ENCODE measurements at places on chromosomes 3 and 15.

- peak; percentile 44 for DNase-seq
Measured at GRCh38 chr15:36658312-36658711, 78.9 kb downstream of the CDIN1 start.

DNA sequence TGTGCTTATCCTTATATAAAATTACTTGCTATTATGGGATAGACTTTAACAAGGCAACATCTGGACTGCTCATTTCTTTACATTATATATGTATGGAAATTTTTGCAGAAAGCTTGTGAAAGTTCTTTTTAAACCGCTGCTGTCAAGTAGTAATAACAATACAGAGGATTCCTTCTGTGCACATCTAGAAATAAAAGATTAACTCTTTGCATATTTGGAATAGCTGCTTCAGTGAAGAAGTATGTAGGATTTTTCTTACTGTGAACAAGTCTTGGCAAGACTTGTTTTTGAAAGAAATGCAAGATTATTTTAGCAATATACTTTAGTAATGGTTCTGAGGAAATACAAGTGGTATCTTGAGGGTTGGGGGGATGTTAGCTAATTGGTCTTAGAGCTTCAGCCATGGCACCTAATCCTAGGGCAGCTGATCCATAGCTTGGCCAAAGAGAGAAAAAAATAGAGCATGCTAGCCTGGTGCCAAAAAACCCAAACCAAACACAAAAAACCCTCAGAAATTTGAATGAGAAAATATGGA is 4.3 kb downstream of the PRKCI start:
- peak; percentile 52 for DNase-seq

DNA sequence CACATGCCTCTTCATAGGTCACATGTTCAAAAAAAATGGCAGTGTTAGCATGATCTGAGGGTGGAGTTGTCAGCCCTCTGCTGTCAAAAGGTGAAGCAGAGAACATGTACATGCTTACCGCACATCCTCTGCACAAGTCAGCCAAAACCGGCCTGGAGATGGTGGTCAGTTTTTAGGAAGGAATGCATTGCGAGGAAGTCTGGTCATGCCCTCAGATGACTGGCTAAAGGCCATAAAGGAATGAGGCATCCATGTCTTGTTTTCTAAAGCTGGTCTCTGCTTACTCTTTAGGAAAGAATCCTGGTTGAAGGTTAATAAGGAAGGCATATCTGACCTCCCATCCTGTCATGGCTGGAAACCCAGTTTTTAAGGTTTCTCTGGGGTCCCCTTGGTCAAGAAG is 292.0 kb upstream of the CCDC54 start:
- DNase-seq: no peak

DNA sequence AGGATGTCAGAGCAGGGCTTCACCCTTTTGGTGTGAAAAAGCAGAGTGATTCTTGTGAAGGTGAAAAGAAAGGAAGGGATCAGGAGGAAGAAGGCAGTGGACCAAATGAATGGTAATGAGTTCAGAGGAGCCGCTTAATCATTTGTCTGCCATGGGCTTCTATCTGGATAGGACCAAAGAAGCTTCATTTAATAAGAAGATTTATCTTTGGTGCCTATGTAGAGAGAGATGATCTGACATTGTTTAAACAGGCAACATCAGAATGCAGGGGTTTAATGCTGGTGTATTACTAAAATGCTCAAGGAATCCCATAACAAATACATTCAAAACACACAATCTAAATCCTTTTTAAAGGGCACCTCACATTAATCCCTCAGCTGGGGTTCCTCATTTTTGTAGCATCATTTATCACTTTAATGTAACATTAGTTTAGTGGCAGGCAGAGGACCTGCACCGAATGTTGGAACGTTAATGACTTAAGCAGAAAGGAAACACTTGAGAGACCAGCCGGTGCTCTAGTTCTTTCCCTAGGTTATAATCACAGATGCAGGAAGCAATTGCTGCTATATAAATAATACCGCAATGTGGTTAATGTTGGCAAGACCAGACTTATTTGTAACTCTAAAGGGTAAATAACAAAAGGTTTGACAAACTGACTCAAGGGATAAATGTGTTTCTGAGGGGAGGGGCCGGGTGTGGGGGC is 27.9 kb upstream of the IL1RAP start:
- no peak for DNase-seq

- DNase-seq: peak; percentile 19
Measured at GRCh38 chr3:171374661-171375285, 85.4 kb downstream of the TNIK start.

- peak; percentile 43 for DNase-seq
Measured at GRCh38 chr3:13461169-13462124, 18.7 kb upstream of the HDAC11 start.

GRCh38 chr3:190790185-190790584 is 72.3 kb downstream of the GMNC start:
- DNase-seq: no peak

- no peak for DNase-seq
Measured at GRCh38 chr3:53645754-53646153, 151.3 kb downstream of the CACNA1D start.

DNA sequence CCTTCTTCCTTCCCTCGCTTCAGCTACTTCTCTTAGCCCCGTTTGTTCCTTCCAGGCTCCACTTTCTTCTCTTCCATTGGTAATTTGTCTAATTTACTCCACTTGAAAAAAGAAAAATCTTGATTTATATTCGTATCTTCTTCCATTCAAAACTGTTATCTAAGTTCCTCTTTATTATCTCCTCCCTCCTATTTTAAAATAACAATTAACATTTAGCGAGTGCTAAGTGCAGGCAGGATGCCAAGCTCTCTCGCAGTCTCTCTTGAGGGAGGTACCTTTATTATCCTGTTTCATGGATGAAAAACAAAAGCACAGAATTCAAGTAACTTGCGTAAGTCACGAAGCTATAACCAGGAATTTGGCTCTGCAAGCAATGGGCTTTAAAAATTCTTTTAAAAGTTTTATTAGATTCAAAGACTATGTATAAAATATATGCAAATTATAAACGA is 418.9 kb upstream of the NAALADL2 start:
- DNase-seq: peak; percentile 78

- peak; percentile 87 for DNase-seq
Measured at GRCh38 chr3:179653096-179653797, 407 bp downstream of the USP13 start.

GRCh38 chr3:11634081-11634635 is 9.6 kb downstream of the VGLL4 start:
- no peak for DNase-seq

DNA sequence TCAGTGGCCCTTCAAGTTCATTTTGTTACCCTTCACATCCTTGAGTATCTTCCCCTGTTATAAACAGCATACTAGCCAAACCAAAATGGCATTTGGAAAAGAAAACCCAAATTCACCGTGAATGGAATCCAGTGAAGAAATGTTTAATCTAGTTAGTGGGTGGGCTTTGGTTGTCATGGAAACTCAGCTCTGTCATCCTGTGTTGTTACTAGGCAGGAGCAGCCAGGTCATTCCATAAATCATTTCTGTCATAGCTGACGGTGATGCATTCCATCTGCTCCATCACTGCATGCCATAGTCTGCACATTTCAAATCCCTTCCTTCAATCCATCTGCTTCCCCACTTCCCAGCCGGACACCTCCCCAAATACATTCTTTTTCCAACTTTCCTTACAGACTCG is 140.4 kb upstream of the CGNL1 start:
- peak; percentile 40 for DNase-seq

GRCh38 chr3:50573566-50574443 is 4.5 kb downstream of the HEMK1 start:
- no peak for DNase-seq

DNA sequence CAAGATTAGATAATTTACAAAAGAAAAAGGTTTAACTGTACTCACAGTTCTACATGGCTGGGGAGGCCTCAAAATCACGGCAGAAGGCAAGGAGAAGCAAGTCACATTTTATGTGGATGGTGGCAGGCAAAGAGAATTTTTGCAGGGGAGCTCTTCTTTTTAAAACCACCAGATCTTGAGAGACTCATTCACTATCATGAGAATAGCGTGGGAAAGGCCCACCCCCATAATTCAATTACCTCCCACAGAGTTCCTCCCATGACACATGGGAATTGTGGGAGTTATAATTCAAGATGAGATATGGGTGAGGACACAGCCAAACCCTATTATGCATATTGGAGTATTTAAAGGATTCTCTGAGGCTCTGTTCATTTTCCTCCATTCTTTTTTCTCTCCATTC is 138.7 kb upstream of the CADM2 start:
- DNase-seq: no peak

GRCh38 chr15:54082836-54083492 is 104.7 kb downstream of the UNC13C start:
- no peak for DNase-seq

- peak; percentile 36 for DNase-seq
Measured at GRCh38 chr3:156174229-156174847, 54.0 kb downstream of the KCNAB1 start.

DNA sequence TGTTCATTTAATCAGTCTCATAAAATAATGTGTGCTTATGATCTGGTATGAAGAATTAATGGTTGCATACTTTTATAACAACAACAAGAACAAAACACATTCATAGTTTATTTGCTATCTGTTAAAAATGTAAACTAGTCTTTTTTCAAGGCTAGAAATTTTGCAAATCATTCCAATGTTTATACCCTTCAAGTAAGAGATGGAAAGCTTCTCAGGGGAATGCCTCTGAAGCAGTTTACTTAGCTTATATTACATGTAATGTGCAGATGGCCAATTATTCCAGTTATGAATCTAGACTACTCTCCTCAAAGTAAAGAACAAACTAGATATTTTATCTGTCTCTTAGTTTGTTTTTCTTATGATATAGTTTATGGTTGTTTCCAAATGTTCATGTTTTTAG is 575.4 kb downstream of the NAALADL2 start:
- DNase-seq: peak; percentile 61

DNA sequence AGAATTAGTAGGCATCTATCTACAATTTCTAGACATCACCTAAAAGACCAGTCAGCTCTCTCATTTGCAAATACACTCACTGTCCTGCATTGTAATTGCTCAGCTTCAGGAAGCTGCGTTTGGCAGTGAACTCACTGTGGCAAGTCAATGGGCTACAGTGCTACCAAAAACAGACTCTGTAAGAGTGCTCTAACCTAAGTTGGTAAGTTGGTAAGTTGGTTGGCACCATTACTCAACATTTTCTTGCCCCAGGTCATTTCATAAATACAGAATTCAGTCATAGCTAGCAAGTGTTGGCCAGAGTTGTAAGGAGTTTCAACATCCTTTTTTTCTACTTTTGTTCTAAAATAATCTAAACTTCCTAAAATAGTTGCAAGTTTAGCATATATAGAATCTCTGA is 466.3 kb downstream of the NAALADL2 start:
- peak; percentile 51 for DNase-seq

DNA sequence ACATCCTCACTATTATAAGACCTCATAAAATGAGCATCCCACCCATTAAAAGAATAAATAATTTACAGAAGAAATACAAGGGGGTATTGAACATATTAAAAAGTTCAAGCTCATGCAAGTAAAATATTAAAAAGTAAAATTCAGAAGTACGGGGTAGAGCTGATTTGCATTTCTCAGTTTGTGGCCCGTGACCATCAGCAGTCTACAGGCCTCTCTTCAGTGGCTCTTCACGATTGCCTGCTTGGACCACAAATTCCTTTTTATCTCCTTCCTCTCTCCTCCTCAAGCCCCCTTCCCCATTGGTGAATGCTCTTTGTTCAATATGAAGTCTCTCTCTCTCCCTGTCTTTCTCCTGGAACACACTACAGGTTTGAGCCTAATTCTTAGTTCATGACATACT is 19.1 kb downstream of the CYP8B1 start:
- DNase-seq: no peak

- peak; percentile 55 for DNase-seq
Measured at GRCh38 chr3:23406601-23407000, 203.5 kb downstream of the UBE2E2 start.

DNA sequence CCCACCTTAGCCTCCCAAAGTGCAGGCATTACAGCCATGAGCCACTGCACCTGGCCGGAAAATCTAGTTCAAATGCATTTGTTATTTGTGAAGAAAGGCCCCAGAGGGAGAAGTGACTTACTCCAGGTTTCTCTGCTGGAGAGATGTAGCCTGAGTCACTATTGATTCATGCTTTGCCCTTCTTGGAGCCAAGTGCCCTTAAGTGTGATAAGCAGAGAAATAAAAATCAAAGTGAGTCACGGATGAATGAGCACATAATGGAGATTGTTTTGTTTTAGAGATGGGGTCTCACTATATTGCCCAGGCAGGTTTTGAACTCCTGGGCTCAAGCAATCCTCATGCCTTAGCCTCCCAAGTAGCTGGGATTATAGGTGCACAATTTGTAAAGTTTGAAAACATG is 33.1 kb downstream of the CDC25A start:
- peak; percentile 38 for DNase-seq

DNA sequence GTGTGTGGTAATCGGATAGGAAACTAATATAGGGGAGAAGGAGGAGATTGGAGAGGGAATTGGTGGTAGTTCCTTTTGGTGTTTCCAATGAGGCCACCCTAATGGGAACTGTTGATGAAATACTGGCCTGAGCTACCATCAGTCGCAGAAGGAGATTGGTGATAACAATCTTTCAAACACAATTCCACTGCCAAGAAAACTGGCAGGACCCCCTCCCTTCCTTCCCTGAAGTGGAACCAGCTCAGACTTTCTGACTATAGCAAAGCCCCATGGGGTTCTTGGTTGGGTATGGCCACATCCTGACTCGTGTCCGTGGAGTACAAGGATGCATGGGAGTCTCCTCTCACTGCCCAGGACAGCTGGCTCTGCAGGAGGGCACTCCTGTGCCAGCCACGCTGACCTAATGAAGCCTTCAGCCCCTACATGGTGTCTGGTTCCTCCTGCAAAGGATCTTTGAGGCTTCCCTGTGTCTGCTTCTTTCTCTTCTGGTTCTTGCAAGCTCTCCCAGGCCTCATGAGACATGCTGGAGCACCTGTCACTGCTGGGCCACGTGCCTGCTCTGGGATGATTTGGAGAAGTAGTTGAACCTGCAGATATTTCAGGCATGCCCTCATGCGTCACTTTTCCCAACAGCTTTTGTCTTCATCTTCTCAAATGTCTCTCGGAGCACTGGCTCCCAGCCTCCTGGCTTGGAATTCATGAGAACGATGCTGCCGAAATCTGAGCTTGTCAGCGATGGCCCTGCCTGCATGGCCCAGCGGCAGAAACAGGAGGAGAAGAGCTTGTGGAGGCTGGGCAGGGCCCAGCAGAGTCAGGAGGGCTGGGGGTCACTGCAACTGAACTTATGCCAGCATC is 90.0 kb upstream of the ADPGK start:
- DNase-seq: no peak

DNA sequence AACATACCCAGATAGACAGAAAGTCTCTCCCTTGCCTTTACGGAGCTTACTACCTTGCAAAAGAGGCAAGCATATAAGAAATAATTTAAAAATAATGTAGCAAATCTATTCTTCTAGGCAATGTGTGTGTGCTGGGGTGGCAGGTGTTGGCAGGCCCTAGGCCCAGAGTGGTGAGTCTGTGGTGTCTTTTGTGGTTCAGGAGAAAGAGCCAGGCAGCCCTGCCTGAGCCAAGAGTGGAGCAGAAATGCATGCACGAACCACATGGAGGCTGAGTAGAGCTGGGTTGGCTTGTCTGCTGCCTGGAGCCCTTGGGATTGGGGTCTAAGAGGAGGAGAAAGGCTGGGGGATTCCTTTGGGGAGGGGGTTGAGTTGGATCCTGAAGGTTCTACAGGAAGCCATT is 70.2 kb upstream of the MYZAP start:
- no peak for DNase-seq

- no peak for DNase-seq
Measured at GRCh38 chr3:49329186-49329585, 10.7 kb downstream of the USP4 start.

GRCh38 chr15:31925541-31925940 is 104.8 kb upstream of the CHRNA7 start:
- DNase-seq: no peak
